Gastrocnemius medialis (tissue), 4 donors: ENCODE measurements at places on chromosomes 3 and 15. TPM values are rescaled to one million over a fixed set of nuclear protein-coding genes. Genes with fewer than 3 reads are reported as not detected.

- DNase-seq = no peak
Measured at GRCh38 chr3:26256224-26256623, 366.3 kb upstream of the LRRC3B start.

The C15orf62 gene
- total RNA-seq = not detected

The ZNF501 gene
- total RNA-seq = 1.2 TPM

DNA sequence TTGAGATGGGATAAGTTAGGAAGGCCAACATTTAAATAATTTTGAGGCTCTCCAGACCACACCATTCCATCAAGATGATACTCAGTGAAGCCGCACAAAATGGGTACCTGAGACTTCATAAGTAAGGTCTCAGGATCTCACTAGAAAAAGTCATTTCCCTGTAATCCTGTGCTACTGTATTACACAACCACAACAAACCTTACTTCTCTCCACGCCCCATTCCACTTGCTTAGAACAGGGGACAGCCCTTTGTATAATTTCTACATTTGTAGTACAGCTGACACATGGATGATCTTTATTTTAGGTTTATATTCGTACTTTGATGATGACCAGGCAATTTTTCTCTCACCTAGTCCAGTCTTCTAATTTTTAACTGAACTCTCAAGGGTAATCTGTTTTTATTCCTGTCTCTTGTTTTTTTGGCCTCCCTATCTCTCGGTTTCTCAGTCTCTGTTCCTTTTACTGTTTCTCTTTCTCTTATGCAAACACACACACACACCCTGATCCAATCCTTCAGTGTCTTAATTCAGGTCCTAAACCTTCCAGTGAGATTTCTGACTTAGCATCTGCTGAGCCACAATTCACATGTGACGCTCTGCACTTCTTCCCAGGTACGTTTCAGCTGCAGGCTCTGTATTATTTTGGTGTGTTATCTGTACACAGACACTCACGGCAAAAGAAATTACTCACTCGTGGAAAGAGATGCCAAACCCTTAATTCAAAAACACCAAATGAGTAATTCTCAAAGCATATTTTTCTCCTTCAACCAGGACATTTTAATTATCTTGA, 223.2 kb upstream of the THBS1 start:
- DNase-seq = no peak

- DNase-seq = no peak
Measured at GRCh38 chr3:55691141-55691540, 204.0 kb upstream of the WNT5A start.

GRCh38 chr15:66402761-66403284, 16.1 kb downstream of the MAP2K1 start:
- no peak for DNase-seq

The PLSCR4 gene
- 6.6 TPM for total RNA-seq

The RLBP1 gene
- not detected for total RNA-seq

DNA sequence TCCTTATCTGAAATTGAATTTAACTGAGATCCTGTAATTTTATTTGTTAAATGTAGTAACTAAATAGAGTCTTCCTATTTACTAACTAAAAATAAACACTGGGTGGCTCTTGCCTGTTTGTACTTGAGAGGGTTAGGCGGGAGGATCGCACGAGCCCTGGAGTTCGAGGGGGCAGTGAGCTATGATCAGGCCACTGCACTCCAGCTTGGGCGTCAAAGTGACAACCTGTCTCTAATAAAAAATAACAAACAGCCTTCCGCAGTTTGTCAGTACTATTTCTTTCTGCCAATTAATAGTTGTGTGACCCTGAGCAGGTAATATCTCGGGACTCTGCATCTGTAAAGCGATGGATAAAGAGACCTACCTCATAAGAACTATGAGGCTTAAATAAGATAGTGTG, 768 bp upstream of the PDE12 start:
- peak; percentile 25 for DNase-seq

- no peak for DNase-seq
Measured at GRCh38 chr3:50415816-50416215, 56.5 kb upstream of the TMEM115 start.

The TGM4 gene
- not detected for total RNA-seq

DNA sequence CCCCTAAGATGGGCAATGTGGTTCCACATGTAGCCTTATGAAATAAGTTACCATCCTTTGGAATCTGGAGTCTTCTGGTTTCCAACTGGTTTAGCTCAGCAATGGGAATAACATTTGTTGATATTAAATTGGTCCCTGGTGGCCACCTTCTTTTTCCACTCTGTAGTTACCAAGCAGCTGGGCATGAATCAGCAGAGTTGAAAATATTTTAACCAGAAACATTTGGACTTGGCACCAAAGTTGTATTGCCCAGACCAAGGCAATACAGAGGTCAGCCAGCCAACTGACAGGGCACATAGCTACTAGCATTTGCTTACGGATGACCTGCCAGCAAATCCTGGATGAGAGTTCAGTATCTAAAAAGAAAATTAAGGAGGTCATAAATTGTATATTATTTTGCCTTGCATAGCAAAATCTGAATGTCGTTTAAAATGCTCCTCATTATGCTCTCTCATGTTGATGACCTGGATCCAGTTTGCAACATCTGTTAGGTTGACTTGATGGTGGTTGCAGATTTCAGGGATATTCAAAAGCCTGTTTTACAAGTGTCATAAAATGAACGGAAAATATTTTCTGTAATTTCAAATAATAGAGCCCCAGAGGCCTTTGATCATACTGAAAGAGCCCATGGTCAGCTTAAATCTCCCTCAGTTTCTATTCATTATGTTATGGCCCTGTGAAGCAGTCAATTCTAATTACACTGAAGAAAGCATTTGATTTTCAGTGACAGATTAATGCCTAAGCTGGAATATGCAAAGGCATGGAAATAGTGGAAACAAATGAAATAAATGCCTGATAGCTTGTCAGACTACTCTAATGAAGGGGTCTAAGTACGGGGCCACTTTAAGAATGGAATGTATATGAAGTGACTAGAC, 54.6 kb downstream of the PPM1L start:
- DNase-seq = peak; percentile 66

DNA sequence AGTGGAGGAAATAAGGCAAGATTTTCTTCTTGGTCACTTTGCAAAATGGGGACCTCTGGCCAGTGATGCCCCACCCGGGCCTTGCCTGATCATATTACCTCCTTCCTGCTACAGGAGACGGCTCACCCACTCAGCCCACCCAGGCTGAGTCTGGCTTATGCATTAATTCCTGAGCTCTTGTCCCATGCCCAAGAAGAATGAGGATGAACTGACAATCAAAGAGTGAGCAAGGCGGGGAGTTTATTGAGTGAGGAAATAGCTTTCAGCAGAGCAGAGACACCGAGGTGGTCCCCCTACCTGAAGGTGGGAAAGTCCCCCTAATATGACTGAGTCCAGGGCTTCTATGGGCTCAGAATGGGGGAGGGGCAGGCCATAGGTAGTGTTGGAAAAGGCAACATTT, 107.5 kb downstream of the EOMES start:
- DNase-seq = no peak

GRCh38 chr15:90044191-90044590, 43.1 kb downstream of the ZNF710 start:
- DNase-seq = no peak

- no peak for DNase-seq
Measured at GRCh38 chr3:35537265-35537664, 102.1 kb upstream of the ARPP21 start.

The UCN2 gene
- not detected for total RNA-seq

GRCh38 chr3:143978263-143978631, 6.6 kb downstream of the DIPK2A start:
- DNase-seq = no peak

The TIPARP gene
- total RNA-seq = 45.2 TPM

DNA sequence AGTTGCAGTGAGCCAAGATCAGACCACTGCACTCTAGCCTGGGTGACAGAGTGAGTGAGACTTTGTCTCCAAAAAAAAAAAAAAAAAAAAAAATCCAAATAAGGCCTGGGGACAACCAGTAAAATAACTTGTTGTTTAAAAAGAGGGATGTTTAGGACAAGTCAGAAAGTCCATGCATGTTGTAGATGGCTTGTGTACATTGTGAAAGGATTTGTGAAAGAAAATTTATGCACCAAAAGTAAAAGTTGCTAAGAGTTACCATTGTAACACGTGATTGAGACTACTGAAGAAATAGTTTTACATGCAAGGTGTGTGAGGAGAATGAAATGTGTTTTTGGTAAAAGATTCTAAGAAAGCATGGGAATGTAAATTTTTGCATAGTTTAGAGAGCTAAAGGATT, 35.7 kb upstream of the SEC61A1 start:
- no peak for DNase-seq

DNA sequence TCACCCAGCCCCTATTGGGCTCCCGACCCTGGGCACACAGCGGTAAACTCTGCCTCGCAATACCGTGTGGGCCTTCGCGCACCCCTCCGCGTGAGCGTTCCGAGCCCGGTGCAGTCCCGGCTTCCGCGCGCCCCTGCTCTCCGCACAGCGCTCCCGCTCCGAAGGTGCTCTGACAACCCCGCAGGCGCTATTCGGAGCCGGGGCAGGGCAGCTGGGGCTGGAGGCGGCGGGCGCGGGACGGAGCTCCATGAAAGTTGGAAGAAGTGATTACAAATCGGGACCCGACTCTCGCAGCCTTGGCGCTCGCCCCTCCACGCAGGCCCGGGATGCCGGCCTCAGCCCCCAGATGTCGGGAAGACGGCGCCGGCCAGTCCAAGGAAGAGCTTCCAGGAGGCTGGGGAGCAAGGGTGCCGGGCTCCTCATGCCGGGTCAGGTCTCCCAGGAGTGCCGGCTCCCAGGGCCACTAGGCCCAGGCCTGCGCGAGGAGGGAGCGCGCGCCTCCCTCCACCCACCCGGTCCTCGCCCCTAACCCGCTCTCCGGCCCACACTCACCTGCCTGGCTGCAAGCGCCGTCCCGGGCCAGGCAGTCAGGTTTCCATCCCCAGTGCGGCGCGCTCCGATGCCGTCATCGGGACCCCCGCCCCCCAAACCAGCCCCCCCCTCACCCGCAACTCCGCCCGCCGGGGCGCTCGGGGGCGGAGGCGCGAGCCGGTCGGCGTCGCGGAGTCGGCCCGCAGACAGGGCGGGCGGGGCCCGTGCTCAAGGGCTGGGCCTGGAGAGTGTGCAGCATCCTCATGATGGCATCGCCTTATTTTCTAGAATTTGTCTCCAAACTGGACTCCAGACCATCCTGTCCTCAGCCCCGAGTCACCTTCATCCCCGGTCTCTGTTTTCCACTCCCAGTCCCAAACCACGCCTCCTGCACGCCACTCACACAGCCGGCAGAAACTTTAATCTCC, at the start of gene KIF7:
KIF7 (minus strand) TSS at position 621 of the 959 bp plus-strand sequence. CDS start 2,537 bp downstream, outside the sequence.
- DNase-seq = no peak

- DNase-seq = no peak
Measured at GRCh38 chr3:130851277-130851676, 42.6 kb upstream of the ATP2C1 start.

DNA sequence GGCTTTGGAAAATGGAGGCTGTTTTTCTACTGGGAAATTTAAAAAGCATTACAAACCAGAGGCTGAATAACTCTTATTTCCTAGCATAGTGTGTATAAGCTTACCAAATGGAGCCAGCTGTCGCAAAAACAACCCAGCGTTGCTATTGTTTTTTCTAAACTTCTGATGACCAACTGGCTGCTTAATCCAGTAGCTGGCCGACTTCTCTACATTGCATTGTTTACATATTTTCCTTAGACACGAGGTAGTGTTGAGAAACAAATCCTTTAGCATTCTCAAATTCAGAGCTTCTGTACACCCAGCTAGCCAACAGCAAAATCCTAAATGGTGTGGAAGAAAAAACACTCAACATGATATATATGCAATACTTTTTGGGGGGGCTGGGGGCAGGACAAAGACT, 161.0 kb upstream of the ADAMTS9 start:
- no peak for DNase-seq

The GABRB3 gene
- total RNA-seq = 0.39 TPM

- DNase-seq = no peak
Measured at GRCh38 chr3:142646020-142646785, 50.0 kb downstream of the PLS1 start.

- no peak for DNase-seq
Measured at GRCh38 chr3:122660297-122660974, 20.2 kb upstream of the PARP14 start.

DNA sequence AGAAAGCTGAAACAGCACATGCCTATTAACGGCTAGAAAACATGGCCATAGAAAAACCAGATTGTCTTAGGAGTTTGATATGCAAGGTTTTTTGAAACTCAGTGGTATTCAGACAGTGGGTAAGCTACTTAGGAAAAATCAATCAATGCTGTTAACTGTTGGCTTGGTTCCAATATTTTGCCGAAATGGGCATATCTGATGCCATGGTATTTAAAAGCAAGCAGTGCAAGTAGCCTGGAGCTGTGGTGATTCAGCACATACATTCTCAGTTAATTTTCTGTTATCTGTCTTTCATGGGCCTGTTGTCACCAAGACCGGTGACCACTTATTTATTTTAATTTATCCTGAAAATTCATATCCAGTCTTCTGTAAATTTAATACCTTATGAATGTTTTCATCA, 17.3 kb upstream of the SUCNR1 start:
- no peak for DNase-seq

The FYTTD1 gene
- total RNA-seq = 77.7 TPM

The GOLGA8J gene
- not detected for total RNA-seq

The TLR9 gene
- 0.41 TPM for total RNA-seq

The FAN1 gene
- total RNA-seq = 27.5 TPM

GRCh38 chr3:71541313-71541712, 42.2 kb downstream of the FOXP1 start:
- DNase-seq = no peak

- DNase-seq = no peak
Measured at GRCh38 chr15:79265167-79265566, 17.4 kb upstream of the ANKRD34C start.

GRCh38 chr15:44092221-44092620, 102.8 kb downstream of the FRMD5 start:
- DNase-seq = no peak

The FOXB1 gene
- total RNA-seq = not detected

DNA sequence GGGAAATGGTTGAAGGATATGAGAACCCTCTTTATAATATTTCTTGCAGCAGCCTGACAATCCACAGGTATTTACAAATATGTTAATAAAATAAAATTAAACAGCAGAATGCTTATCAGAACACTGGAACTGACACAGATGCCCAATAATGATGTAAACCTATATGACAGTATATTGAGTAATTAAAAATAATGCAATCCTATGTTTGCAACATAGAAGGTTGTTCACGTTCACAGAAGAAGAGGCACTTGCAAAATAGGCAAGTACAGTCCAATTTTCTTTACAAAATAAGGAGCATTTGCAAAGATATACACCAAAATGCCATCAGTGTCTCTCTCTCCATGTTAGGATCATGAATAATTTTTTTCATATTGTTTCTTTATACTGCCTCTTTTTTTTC, 397.0 kb upstream of the WNT5A start:
- no peak for DNase-seq

The MELTF gene
- total RNA-seq = not detected

The EFHB gene
- total RNA-seq = not detected

GRCh38 chr3:134607054-134608022, 43.5 kb downstream of the KY start:
- DNase-seq = no peak
